Iris pigment epithelial cell (primary cell): ENCODE measurements at places on chromosomes 6 and 20.

- no peak for DNase-seq
These were observed 112.1 kb upstream of the TMEM170B start for GRCh38 chr6:11425431-11425871.

DNA sequence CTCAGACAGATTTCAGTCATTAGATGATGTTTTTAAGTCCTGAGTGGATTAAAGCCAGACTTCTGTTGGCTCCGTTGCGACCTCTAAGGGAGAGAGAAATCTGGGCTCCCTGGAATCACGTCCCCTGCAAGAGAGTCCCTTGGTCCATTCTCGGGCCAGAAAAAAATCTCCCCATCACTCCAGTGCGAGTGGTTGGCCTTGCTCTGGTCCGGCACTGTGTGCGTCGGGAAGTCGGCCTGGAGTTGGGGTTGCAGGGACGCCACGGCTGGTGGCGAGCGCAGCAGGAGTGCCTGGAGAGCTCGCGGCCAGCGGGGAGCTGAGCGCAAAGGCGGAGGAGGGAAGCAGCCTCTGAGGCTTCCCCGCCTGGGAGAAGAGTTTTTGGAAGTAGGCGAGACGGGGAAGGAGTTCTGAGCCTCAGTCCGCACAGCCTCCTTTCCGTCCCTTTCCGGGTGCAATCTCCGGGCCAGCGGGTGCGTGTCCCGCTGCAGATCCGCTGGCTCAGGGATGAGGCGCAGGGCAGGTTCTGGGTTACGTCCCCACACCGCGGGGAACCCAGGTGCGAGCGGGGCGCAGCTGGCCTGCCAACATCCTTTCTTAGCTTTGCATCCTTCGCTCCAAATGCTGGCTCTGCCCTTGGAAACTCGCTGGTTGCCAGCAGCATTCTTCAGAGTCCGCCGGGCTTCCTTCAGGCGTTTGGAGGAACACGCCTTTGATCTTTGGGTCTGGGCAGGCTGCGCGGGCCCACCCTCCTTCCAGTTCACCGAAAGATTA is 6.8 kb downstream of the TCF21 start:
- DNase-seq = no peak

GRCh38 chr6:5094327-5094726 is 9.2 kb downstream of the PPP1R3G start:
- peak; percentile 98 for DNase-seq

- DNase-seq = no peak
These were observed 99.5 kb downstream of the KCNQ5 start for GRCh38 chr6:72721346-72721745.

DNA sequence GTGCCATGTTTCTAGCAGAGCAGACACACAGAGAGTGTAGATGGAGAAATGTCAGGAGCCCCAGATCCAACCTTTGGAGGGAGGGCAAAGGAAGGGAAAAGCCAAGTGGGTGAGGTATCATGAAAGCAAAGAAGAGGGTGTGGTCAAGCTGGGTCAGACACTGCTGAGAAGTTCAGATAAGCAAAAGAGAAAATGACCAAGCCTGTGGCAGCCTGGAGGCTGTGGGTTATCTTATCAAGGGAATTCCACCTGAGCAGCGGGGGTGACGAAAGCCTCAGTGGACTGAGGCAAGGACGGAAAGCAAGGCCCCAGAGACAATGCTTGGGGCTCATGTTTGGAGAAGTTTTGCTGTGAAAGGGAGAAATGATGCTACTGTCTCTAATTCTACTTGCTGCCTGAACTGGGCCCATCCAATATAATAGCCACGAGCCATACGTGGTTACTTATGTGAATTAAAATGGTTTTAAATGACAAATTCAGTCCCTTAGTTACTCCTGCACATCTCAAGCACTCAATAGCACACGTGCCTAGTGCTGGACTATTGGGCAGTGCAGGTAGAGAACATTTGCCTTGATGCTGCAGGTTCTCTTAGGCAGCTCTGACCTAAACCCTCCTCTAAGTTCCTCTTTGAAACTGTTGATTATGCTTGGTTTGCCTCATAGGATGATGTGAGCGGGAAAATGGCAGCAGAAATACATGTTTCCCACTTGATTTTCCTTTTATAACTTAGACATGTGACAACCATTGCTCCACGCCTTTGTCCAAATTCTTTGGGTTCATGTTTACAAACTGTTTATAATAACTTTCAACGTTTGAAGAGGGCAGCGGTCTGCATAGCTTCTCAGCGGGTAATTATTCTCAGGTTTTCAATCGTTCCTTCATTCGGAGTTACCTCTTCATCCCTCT is 63.7 kb downstream of the SLC22A23 start:
- no peak for DNase-seq

DNA sequence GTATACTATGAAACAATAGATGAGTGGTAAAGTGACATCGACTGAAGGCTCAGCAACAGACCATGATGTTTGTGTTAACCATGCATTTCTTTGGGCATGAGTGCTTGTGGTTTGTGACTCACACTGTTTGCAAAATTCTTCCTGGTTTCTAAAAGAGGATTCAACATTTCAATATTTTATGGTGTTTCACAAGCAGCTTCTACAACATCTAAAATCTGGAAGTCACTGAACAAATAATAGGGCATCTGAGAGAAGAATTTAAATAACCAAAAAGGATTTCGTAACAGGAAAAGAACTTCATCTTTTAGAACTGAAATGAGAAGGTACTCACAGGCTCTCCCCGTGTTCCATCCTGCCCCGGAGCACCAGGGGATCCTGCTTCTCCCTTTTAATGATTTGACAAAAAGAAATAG is 146.2 kb downstream of the COL21A1 start:
- DNase-seq = peak; percentile 97

DNA sequence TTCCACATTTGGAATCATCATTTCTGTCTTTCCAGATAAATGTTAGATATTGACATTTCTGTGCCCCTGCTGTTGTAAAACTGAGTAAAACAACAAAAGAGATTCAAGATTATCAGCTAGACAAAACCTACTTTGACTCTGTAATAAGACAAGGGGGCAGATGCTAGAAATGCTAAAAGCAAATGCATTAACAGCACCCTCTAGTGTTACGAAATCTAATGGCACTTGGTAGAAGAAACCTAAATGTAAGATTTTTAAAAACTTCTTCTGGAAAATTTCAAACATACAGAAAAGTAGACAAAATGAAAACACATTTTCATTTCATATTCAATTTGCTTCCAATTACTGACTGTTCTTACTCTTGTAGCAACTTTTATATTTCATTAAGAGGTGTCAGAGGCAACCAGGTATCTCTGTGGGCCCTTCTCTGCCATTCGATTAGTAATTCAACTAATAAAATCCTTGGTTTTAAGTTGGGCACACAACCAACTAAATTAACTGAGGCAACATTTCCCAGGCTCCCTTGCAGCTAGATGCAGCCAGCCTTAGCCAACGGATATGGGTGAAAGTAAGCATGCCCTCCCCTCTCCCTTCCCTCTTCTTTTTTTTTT is 45.0 kb downstream of the SLC23A2 start:
- DNase-seq = peak; percentile 69

GRCh38 chr6:15299430-15300131 is 53.7 kb downstream of the JARID2 start:
- peak; percentile 59 for DNase-seq

DNA sequence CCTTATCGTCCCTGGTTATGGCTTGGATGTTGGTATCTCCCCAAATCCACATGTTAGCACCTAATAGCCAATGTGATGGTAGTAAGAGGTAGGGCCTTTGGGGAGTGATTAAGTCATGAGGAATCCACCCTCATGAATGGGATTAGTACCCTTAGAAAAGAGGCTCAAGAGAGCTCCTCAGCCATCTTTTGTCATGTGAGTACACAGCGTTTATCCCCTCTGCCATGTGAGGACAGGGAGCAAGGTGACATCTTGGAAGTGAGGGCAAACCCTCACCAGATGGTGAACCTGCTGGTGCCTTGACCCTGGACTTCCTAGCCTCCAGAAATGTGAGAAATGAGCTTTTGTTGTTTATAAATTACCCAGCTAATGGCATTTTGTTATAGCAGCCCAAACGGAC is 16.1 kb upstream of the SIRPB2 start:
- DNase-seq = no peak

GRCh38 chr6:151209071-151209831 is 30.5 kb upstream of the AKAP12 start:
- peak; percentile 31 for DNase-seq
